ENCODE measurements at places on chromosomes 6 and 20.

DNA sequence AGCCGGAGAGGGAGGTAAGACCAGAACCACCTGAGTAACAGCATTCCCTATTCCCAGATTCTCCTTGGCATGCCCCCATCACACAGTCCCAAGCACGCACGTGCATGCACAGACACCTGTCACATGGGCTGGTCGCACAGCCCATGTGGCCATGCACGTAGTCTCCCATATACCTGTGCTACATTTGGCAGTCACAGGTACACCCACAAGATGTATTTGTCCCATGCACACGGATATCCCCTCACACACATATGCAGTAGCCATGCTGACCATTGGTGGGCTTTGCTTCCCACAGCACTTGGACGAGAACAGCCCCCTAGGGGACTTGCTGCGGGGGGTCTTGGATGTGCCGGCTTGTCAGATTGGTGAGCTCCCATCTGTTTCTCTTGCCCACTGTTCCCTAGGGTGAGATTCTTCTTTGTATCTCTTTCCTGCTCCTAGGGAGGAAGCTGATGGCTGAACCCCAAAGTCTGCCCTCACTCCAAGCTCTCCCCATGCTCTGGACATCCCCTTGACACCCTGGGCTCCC, 31.9 kb downstream of the PLCG1 start:
- DNase-seq, result no peak

DNA sequence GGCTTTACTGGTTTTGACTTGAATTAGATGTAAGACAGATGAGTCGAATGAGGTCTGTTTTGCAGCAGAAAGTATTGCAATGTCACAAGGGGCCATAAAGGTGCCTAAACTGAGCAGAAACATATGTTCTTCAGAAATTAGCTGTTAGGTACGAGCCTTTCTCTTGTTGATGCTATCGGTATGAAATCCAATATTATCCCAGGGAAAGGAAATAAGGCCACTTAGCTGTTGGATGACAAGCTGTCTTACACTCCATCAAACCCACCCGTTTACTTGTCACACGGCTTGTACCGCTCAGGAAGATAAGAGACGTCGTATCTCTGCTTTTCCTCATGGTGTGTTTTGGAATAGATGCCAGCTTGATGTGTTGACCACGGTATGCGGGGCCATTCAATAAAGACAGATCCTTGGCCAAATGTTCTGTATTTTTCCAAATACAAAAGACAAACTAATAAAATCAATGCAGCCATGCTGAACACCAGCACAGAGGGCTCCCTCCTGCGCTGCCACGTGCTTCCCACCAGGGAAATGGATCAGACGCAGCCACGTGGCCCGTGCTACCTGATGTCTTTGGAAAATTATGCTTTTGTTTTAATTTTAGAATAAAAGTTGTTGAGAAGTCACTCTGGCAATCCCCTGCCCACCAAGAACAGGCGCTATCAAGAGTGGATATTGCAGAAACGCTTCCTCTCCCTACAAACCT, 255.9 kb upstream of the SULF2 start:
- no peak for DNase-seq

DNA sequence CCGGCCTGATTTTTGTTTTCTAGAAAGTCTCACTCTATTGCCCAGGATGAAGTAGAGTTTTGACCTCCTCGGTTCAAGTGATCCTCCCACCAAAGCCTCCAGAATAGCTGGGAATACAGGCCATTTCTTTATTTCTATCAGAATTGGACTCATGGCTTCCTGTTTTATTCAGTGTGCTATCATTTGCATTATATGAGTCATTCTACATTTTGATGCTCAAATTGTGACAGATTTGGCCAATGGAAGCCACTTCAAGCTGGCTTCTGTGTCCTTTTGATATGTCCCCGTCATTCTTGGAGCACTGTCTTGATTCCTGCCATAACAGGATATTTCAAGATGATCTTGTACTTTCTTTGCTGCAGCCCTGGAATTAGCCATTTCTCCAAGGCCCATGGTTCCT, 75.1 kb downstream of the CNBD2 start:
- no peak for DNase-seq

DNA sequence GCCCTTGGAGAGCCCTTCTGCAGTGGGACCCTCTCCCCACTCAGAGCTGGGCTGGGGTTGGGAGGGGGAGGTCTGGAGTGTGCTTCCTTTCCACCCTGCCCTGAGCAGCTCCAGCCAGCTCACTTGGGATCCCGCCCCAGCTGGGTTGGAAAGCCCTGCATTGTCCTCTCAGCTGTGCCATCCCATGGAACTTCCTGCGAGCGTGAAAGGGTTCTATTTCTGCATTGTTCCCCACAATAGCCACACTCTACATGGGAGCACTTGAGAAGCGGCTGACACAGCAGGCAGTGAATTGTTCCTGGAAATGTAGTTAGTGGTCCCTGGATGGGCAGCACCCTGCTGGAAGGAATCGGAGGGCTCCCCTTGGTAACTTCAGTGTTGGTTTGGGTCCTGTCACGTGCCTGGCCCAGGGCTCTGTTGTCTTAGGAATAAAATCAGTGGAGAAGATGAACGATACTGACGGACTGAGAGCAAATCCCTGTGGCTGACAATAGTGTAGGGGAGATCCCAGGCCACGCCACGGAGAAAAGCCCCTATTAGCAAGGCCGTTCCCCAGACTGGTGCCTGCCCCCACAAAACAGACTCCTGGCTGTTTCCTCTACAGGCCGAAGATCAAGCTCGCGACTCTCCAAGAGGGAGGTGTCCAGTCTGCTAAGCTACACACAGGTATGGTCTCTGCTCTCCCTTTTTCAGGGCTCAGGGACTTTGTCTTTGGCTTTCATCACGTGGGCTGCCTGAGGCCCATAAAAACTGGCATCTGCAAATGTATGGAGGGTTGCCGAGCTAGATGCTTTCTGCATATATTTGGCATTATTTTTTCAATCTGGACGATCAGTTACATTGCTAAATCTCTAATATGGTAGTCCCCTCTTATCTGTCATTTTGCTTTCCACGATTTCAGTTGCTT, 18.8 kb downstream of the DNMT3B start:
- DNase-seq, result no peak
